ENCODE measurements at places on chromosomes 4 and X. TPM values are rescaled to one million over a fixed set of nuclear protein-coding genes. Genes with fewer than 3 reads are reported as not detected.

FAM47A gene
- not detected for total RNA-seq

PI4K2B gene
- 8.0 TPM for total RNA-seq

USP17L21 gene
- not detected for total RNA-seq

GYPE gene
- 1.4 TPM for total RNA-seq

UGT2A1 gene
- not detected for total RNA-seq

TLR2 gene
- total RNA-seq, result 55.4 TPM

CENPVL2 gene
- not detected for total RNA-seq

VMA21 gene
- total RNA-seq, result 42.5 TPM

SHROOM4 gene
- 49.0 TPM for total RNA-seq

MAGEC2 gene
- not detected for total RNA-seq

TRIM60 gene
- not detected for total RNA-seq

ZFP92 gene
- 7.6 TPM for total RNA-seq

PRR32 gene
- not detected for total RNA-seq

ZNF157 gene
- total RNA-seq, result 0.19 TPM

SORBS2 gene
- 30.1 TPM for total RNA-seq

PCSK1N gene
- 1.4 TPM for total RNA-seq

CT45A3 gene
- not detected for total RNA-seq

F8A2 gene
- not detected for total RNA-seq

HMGN5 gene
- 4.3 TPM for total RNA-seq
